Activated CD8-positive, alpha-beta memory T cell treated with anti-CD3 and anti-CD28 coated beads, Interleukin-2, amount 50 U/mL, for 4 hours (primary cell): ENCODE measurements at places on chromosomes 7 and 10.

DNA sequence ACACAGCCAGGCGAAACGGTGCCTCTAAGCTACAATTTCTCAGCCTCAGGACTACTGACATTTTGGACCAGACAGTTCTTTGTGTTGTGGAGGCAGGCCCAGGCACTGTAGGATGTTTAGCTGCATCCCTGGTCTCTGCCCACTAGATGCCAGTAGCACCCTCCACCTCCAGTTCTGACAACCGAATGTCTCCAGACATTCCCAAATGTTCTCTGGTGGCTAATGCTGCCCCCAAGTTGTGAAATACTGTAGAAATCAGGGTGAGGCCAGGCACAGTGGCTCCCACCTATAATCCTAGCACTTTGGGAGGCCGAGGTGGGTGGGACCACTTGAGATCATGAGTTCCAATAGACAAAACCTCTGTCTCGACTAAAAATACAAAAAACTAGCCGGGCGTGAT lies 18.2 kb downstream of the HNRNPF start:
- no peak for DNase-seq

- DNase-seq, result no peak
Observed at GRCh38 chr7:152522571-152523067, 86.8 kb upstream of the KMT2C start.

DNA sequence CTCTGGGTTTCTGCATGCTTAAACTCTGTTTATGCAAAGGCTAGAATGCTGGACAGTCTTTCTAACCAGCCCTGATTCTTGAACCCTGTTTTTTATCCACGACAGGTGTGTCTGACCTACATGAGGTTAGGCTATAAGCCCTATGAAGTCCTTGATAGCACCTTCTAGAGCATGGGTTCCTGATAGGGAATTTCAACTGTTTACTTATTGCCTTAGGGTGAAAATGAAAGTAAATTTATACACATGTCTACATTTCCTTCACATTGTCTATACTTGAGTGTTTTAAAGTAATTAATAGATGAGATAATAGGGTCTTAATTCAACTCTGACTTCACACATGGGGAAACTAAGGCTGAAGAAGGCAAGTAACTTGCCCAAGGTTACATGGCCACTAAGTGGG lies 35.5 kb downstream of the ADRA2A start:
- DNase-seq, result no peak

- DNase-seq, result no peak
Observed at GRCh38 chr10:98353170-98353569, 61.8 kb downstream of the PYROXD2 start.

DNA sequence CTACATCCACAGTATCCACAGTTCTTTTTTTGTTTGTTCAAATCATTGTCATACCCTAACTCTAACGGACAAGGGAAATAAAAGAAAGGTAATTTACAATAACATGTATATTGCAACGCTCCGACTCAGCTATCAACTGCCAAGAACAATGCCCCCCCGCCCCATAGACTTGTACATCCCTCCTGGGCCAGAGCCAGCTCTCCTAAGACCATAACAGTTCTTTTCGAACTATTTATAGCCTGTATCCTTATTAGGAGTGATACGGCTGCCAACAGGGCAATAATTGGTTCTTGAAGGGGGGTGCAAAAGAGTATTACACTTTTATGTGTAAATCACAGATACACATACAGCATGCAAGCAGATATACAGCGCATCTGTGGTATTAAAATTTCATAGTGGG lies 495.7 kb downstream of the GALNT17 start:
- no peak for DNase-seq

DNA sequence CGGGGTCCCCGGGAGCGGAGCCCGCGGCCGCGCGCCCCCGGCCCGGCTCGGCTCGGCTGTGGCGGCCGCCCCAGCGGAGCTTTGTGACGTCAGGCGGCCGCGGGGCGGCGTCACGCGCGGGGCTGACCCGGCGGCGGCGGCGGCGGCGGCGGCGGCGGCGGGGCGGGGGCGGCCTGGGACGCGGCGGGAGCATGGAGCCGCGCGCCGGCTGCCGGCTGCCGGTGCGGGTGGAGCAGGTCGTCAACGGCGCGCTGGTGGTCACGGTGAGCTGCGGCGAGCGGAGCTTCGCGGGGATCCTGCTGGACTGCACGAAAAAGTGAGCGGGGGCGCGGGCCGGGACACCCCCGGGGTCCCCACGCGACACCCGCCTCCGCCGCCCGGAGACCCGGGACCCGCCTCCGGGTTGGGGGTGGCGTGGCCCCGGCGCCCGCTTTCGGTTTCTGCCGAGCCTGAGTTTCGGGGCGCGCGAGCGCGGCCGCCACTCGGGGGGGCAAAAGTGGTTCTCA lies at the start of gene PWWP2B:
Gene PWWP2B (plus strand): TSS at position 165 of the 506 bp plus-strand sequence. CDS start 27 bp downstream, at position 192.
- DNase-seq, result peak; percentile 70

- DNase-seq, result no peak
Observed at GRCh38 chr10:131722525-131723264, 178.1 kb upstream of the PPP2R2D start.

- DNase-seq, result no peak
Observed at GRCh38 chr10:7287377-7287776, 123.5 kb downstream of the SFMBT2 start.

GRCh38 chr7:78172267-78172757 lies 373.7 kb downstream of the PHTF2 start:
- no peak for DNase-seq

DNA sequence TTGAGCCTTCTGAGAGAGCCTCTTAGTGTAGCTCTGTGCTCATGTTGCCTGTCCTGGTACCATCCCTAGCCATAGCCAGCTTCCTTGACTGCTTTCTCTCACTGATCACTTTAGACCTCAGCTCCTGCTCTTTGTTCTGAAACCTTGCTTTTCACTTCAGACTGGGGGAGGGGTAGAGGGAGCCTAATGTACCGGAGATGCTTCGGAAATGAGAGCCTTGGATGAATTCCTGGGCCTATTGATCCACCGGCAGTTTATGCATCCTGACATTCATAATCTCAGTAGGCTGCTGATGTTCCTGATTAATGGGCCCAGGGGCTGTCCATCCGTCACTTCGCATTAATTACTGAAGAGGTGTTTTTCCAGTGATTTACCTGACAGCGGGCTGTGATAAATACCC lies 38.8 kb downstream of the R3HCC1L start:
- no peak for DNase-seq

DNA sequence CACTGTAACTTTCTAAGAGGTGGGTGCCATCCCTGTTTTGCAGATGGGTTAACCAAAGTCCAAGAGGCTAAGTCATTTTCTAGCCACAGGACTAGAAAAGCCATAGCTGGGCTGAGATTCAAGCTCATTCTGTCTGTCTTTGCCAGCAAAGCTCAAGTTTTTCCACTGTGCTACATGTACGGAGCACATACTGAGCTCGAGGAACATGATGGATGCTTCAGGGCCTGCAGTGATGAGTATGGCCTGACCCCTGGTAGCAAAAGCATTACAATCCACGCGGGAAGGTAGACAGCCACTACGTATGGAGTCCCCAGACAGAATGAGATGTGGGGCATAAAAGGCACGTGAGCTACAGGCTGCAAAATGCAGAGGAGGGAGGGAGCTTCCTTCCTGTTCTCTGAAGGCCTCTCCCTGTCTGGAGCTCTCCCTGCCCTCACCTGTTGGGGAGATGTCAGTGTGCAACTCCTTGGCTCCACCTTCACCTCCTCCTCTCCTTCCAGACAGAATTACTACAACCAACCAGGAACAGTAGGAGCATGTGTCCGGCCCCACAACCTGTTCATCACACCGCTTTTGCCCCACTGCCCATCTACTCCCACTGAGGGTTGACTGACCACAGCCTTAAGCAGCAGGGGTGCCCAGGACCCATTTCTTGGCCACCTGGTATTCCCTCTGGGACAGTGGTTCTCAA lies 16.4 kb downstream of the ITPRIP start:
- no peak for DNase-seq

- DNase-seq, result no peak
Observed at GRCh38 chr10:96448021-96448457, 65.7 kb downstream of the TLL2 start.

DNA sequence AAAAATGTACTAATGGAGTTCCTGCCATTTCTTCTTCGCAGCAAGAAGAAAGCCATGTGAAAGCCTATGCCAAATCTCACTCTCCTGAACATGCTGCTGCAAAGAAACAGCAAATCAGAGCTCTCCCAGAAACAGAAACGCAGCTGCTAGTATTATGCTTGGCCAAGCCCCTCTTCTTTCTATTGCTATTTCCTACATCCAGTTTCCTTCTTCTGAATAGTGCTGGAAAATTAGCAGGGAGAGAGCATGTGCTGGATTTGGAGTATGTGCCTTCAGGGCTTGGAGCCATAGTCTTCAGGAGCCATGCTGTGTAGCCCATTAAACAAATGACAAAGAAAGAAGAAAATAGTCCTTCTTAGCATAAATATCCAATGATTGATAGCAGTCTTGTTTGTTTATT lies 852.0 kb upstream of the PHF14 start:
- no peak for DNase-seq

GRCh38 chr10:4652111-4653010 lies 173.6 kb upstream of the AKR1E2 start:
- no peak for DNase-seq

DNA sequence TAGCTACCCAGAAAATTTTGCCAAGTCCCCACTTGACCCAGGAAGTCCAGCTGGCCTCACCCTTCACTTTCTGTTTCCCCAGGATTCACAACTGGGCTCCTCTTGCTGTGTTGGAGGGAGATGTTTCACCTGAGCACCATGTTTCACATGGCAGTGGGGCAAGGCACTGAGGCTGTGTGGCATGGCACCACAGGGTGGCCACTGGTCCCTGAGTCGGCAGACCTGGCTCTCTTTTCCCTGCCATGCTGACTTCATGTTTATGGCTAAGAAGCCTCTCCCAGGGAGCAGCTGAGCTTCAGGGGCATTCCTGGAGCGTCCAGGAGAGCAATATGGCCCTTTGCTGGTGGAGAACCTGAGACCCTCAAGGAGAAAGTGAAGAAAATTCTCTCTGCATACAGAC lies 266.9 kb downstream of the RPS24 start:
- DNase-seq, result no peak

- DNase-seq, result no peak
Observed at GRCh38 chr7:30965372-30965771, 1.6 kb downstream of the GHRHR start.

DNA sequence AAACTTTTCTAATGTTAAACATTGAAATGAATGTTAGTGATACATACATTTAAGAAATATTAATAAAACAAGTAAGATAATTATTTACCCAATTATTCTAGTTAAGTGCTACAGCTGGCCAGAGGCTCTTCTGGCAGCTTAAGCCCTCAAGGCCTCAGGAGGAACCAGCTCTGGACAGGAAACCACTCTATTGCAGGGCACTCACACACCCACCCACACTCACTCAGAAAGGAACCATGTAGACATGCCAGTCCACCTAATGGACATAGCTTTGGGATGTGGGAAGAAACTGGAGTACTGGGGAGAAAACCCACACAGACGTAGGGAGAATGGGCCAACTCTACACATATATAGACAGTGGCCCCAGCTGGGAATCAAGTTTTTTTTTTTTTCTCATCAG lies 28.2 kb downstream of the UMAD1 start:
- DNase-seq, result no peak

DNA sequence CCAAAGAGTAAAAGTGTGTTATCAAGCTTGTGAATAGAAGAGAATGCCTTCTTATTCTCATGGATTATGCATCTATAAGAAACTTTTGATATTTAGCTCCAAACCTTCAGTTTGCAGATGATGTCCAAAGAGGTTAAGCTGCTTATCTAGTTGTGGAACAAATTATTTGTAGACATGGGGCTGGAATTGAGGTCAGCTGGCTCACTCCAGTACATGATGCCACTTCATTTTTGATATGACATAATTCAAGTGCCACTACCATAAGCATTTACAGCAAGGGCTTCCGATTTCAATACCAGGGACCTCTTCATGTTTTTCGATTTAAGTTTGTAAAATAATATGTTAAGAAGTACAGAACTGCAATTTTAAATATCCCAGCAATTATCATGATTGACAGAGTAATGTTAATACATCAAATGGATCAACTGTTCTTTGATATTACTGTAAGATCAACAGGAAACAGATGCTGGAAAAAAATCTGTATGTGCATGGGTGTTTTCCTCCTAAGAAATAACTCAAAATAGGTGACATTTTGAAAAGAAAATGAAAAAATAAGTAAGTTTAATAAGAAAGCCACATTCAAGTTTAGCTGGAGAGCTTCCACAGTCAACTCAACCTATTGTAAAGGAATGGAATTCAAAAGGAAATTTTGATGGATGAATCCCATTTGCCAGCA lies 12.7 kb downstream of the FAM3C start:
- DNase-seq, result no peak

DNA sequence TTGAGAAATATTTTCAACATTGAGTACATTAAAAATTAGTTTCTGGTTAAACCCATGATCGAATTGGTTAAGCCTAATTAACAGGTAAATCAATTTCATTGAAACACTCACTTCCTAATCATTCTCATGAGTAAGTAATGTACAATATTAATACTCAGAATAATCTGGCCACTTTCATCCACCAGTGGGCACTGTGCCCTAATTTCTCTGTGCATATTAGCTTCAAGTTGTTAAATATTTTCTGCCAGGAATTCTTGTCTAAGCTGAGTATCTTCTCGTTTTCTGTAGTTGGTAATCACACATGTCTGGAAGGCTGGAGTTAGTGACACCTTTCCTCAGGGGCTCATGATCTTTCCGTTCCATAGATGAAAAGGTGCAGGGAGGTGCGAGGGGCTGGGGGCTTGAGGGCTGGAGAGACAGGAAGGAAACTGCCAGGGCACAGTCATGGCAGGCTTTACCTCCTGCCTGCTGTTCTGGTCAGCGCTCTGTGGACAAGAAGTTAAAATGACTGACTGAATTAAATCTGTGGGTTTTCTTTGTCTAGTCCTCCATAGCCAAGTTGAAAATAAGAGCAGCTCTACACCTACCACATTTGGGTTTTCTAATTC lies 71.9 kb downstream of the WIPF3 start:
- DNase-seq, result peak; percentile 28

GRCh38 chr10:99521765-99522469 lies 10.8 kb upstream of the NKX2-3 start:
- DNase-seq, result no peak

DNA sequence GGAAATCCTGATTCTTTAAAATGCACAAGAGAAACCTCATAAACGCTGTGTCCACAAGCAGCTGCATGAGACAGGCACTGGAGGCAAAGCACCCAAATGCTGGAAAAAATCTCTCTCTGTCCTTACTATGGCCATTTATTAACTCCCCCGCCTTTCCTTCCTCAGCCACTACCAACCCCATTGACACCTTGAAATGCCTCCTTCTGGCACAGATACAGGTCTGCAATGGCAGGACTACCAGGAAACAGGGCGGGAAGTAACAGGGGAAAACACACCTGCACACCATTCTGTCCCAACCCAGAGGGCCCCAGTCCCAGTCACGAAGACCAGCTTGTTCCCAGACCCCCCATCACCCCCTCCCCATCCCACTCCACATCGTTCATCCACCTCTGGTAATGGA lies 224.3 kb downstream of the PARD3 start:
- DNase-seq, result no peak

GRCh38 chr7:44727158-44727936 lies 21.3 kb upstream of the ZMIZ2 start:
- DNase-seq, result no peak

GRCh38 chr7:104358446-104359132 lies 30.2 kb downstream of the LHFPL3 start:
- DNase-seq, result no peak
